ENCODE measurements at places on chromosomes 13 and 19. TPM values are rescaled to one million over a fixed set of nuclear protein-coding genes. Genes with fewer than 3 reads are reported as not detected.

PCDH17 gene
- total RNA-seq: under 0.01 TPM

ZNF91 gene
- 83.2 TPM for total RNA-seq

GPR183 gene
- 991 TPM for total RNA-seq

C19orf81 gene
- not detected for total RNA-seq

CATSPERD gene
- total RNA-seq: not detected

ATCAY gene
- not detected for total RNA-seq

UQCRFS1 gene
- total RNA-seq: 38.1 TPM

ZNF492 gene
- total RNA-seq: 2.4 TPM

MAP3K10 gene
- 6.3 TPM for total RNA-seq

TTYH1 gene
- total RNA-seq: 0.31 TPM

CCDC70 gene
- total RNA-seq: not detected

SOX21 gene
- not detected for total RNA-seq

ZSCAN22 gene
- 0.52 TPM for total RNA-seq

MBD3L3 gene
- not detected for total RNA-seq

FXYD3 gene
- total RNA-seq: not detected

ZNF665 gene
- total RNA-seq: 1.7 TPM

VSTM2B gene
- not detected for total RNA-seq

LGALS14 gene
- total RNA-seq: 0.31 TPM

TIMM50 gene
- 17.1 TPM for total RNA-seq

CASP14 gene
- not detected for total RNA-seq

RNF6 gene
- total RNA-seq: 54.9 TPM

CA11 gene
- 2.4 TPM for total RNA-seq

PROSER1 gene
- total RNA-seq: 45.2 TPM

ETV2 gene
- not detected for total RNA-seq

AMER2 gene
- total RNA-seq: 0.10 TPM

DCAF15 gene
- 26.1 TPM for total RNA-seq
